ENCODE measurements at places on chromosomes 16 and 17. TPM values are rescaled to one million over a fixed set of nuclear protein-coding genes. Genes with fewer than 3 reads are reported as not detected.

The NFAT5 gene
- 47.8 TPM for total RNA-seq

The ZSCAN10 gene
- not detected for total RNA-seq

The MEOX1 gene
- total RNA-seq = 0.26 TPM

The LDHD gene
- total RNA-seq = 2.8 TPM

The CSH2 gene
- not detected for total RNA-seq

The KIF1C gene
- total RNA-seq = 60.1 TPM

The AIPL1 gene
- total RNA-seq = 0.13 TPM

The CCL2 gene
- total RNA-seq = 185 TPM

The SOX15 gene
- total RNA-seq = 0.11 TPM

The TUBD1 gene
- 7.9 TPM for total RNA-seq

The SOST gene
- not detected for total RNA-seq

The WFIKKN1 gene
- 0.13 TPM for total RNA-seq

The RANBP10 gene
- 4.8 TPM for total RNA-seq

The TBC1D26 gene
- 0.11 TPM for total RNA-seq

The CES4A gene
- total RNA-seq = 5.0 TPM

The SLFN13 gene
- 0.22 TPM for total RNA-seq

The GNG13 gene
- total RNA-seq = not detected

The KCNAB3 gene
- total RNA-seq = 0.52 TPM

The NPB gene
- 0.13 TPM for total RNA-seq

The PRSS33 gene
- total RNA-seq = not detected

The MCRIP1 gene
- total RNA-seq = 74.4 TPM

The SPATA32 gene
- 0.13 TPM for total RNA-seq

The RSL1D1 gene
- total RNA-seq = 173 TPM

The KRT27 gene
- not detected for total RNA-seq

The CCDC182 gene
- not detected for total RNA-seq

The CHD9 gene
- total RNA-seq = 123 TPM

The RNF43 gene
- not detected for total RNA-seq

The PRR35 gene
- total RNA-seq = 0.11 TPM
